Fibroblast of skin of scalp (primary cell): ENCODE measurements at places on chromosomes 4 and X.

GRCh38 chr4:95265814-95266740 is 282.7 kb downstream of the UNC5C start:
- DNase-seq, result no peak

DNA sequence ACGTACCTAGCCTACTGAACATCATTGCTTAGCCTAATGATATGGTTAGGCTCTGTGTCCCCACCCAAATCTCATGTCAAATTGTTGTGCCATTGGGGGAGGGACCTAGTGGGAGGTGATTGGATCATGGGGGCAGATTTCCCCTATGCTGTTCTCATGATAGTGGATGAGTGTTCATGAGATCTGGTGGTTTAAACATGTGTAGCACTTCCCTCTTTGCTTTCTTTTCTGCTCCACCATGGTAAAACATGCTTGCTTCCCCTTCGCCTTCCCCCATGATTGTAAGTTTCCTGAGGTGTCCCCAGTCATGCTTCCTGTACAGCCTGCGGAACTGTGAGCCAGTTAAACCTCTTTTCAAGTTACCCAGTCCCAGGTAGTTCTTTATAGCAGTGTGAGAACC is 102.6 kb downstream of the RAPGEF2 start:
- no peak for DNase-seq

GRCh38 chr4:21469438-21470300 is 478.9 kb downstream of the KCNIP4 start:
- no peak for DNase-seq

DNA sequence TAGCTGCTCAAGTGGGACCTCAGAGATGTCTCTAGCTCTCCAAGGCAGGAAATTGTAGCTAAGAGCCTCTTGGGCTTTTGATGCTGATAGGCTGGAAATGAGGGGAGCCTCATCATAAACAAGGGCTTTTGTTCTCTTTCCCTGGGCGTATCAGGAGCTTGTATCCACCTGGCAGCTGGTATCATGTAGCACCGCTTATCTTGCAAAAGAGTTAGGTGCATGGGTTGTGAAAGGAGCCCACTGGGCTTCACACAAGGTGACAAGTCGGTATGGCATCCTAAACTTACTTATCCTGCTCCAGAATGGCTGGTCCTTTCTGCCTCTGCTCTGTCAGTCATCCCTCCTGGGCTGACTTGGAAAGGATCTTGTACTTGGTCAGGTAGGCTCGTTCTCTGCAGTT is 565.8 kb downstream of the GRXCR1 start:
- DNase-seq, result no peak

DNA sequence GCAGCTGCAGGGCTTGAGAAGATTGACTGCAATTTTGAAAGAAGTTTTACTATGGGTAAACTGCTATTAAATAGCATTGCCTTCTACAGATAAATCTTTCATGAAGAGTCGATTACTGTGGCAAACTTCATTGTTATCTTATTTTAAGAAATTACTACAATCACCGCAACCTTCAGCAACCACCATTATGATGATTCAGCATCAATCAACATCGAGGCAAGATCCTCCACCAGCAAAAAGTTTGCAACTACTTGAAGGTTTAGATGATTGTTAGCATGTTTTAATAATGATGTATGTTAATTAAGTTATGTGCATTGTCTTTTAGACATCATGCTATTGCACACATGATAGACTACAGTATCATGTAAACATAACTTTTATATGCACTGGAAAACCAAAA is 1511.0 kb downstream of the FSTL5 start:
- DNase-seq, result no peak

DNA sequence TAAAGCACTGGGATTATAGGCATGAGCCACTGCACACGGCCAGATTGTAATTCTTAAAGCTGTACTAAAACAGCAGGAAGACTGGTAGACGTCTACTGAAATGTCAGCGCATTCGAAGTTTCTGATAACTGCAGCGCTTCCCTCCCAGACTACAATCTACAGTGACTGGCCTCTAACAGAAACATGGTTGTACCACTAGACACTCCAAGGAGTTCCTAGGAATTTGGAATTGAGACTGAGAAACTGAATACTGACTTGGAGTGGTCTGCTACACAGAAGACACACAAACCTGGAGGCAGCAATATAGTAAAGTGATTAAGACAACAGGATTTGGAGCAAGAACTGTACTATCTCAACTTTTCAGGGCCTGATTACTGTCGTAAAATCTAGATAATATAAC is 937 bp downstream of the HELQ start:
- DNase-seq, result peak; percentile 2

DNA sequence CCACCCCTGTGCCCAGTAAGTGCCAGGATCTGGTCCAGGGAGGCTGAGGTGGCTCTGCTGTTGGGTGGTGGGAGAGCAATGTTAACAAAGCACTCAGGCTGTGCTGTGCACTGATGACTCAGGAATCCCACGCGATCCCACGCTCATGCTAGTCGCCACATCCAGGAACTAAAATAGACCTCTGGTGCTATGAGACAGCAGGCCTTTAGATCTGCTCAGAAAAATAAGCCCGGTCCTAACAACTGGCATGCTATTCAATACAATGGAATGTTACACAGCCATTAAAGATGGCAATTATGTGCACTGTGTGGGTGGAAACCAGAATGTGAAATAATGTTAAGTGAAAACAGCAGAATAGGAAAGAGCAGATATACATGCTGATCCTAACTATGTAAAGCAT is 26.0 kb downstream of the ARL13A start:
- DNase-seq, result peak; percentile 61

- DNase-seq, result no peak
Observed at GRCh38 chr4:28654618-28655017, 1794.0 kb downstream of the STIM2 start.

- DNase-seq, result peak; percentile 85
Observed at GRCh38 chr4:106762666-106763443, 273.3 kb downstream of the DKK2 start.

GRCh38 chr4:106987311-106987710 is 48.8 kb downstream of the DKK2 start:
- no peak for DNase-seq

GRCh38 chr4:38163216-38164006 is 203.2 kb downstream of the PTTG2 start:
- no peak for DNase-seq

- peak; percentile 81 for DNase-seq
Observed at GRCh38 chr4:78784236-78784865, 8.2 kb downstream of the BMP2K start.

GRCh38 chrX:80354966-80355465 is 65.2 kb upstream of the TENT5D start:
- DNase-seq, result no peak

DNA sequence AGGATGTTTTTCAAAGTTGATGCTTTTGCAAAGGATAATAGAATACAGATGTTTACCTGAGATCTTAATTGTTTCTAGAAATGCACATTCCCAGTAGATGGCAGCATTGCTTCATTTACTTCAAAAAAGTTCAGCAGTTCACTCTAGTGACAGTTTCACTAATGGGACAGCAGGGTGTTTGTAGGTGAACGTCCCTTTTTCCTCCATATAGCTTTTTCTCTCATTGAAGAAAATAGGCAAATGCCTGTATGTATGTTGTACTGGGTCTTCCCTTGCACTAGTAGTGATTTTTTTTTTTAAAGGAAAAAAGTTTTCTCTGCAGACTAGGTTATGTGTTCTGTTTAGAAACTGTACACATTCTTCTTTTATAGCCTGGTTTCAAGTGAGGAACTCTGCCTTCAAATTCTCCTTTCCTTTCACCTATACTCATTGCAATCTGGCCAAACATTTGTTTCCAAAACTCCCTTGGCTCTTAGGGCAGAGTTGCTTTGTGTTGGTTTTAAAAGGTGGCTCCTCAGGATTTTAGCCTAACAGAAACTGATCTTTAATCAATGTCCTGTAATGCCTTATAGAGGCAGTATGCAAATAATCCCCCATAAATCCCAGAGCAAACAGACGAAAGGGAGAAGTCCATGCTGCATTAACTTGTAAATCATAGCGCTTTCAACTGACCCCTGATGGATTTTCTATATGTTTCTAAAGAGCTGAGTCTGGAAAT is 86.3 kb downstream of the EGF start:
- peak; percentile 66 for DNase-seq

DNA sequence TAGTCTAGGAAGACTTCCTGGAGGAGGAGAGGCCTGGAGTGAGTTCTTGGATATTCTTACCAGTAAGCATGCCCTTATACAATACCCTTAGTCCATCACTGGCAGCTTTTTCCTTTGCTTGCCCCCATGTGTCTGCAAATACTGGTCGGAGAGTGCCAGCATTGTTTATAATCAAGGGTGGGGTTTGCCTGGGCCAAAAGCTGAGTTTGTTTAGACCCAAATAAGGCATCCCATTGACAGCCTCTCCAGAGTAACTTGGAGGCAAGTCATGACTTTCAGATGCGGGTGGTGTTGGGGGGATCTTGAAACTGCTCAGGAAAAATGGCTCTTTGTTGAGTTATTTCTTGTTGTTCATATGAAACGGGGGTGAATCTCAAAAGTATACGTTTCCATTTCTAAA is 258.4 kb upstream of the TAPT1 start:
- no peak for DNase-seq

- DNase-seq, result no peak
Observed at GRCh38 chrX:34656467-34656841, 631 bp downstream of the TMEM47 start.

DNA sequence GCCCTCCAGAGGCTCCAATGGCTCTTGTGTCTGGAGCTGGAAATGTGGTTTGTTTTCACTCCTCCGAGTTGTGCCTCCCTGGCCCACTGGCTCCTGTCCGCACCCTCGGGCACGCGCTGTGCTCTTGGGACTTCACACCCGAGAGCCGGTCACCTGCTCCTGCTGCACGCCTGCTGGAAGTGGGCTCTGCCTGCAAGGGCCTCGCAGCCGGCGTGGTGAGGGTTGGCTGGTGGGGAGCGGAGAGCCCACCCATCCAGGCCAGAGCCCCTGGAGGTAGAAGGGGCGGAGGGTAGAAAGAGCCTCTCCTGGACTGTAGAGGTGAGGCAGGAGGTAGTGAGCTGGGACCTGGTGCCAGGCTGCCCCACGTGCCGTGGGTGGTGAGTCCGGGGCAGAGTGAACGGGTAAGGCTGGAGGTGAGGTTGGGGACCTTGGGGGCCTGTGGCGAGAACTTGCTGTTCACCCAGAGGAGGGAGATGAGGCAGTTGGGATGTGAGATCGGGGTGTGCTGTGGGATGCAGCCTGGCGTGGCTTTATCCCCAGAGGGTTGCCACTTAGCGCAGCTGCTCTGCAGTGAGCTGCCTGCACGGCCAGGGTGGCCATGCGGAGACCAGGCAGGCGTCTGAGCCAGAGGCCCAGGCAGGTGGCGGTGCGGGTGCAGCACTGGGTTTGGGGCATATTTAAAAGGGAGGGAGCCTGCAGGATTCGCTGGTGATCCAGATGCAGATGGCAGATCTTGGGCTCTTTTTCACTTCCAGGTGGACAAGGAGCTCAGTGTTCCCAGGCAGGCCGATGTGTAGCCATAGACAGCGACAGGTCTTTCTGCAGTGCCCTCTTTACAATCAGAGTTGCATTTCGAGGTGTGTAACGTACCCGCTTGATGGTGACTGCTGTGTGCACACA is 48.8 kb downstream of the PCGF3 start:
- DNase-seq, result no peak

DNA sequence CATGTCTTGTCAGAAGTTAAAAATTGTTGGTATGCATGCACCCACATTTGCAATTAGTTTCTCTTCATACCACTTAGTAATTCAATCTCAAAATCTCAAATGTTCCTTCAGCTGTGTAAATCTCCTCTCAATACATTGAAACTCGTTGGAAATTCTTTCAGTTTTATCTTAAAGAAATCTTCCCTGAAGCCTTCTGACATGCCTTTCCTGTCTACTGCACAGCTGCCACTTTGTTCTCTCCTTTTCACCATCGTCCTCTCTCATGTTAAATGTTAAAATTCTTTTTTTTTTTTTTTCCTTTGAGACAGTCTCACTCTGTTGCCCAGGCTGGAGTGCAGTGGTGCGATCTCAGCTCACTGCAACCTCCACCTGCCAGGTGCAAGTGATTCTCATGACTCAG is 30.9 kb downstream of the MCUB start:
- no peak for DNase-seq

- DNase-seq, result no peak
Observed at GRCh38 chr4:8719421-8719820, 126.9 kb downstream of the CPZ start.

- no peak for DNase-seq
Observed at GRCh38 chrX:11792461-11793421, 34.7 kb downstream of the MSL3 start.

- peak; percentile 58 for DNase-seq
Observed at GRCh38 chr4:114386637-114387233, 211.9 kb upstream of the UGT8 start.

- DNase-seq, result peak; percentile 75
Observed at GRCh38 chrX:12956704-12957534, 18.0 kb upstream of the TMSB4X start.

GRCh38 chrX:42519666-42520231 is 258.2 kb downstream of the PPP1R2C start:
- DNase-seq, result peak; percentile 76

GRCh38 chr4:78864405-78865024 is 74.7 kb downstream of the PAQR3 start:
- DNase-seq, result peak; percentile 80

- DNase-seq, result no peak
Observed at GRCh38 chr4:103199009-103199408, 866 bp upstream of the CENPE start.

DNA sequence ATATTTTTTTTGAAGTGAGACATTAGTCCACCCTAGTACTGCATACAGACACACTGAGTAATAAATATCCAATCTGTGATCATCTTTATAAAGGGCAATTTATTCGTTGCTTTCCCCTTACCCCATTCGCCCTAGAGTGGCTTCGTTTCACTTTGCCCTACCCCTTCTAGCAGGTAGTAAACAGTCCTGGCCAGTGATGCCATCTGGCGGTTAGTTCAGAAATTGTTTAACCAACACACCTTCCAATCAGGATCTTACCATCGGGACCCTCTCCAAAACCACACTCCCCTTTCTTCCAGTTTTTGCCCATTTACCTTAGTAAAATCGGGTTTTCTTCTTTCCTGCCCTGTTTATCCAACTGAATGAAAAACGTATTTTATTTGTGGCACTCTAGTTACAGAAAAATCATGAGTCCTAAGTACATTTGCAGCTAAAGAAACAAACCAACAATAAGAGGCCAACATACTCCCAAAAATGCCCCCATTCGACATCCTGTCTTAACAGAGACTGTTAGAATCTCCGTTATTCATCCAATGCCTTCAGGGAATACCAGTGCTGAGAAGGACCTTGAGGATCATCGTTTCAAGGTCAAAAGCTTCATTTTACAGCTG is 2.2 kb downstream of the PPA2 start:
- DNase-seq, result peak; percentile 75

DNA sequence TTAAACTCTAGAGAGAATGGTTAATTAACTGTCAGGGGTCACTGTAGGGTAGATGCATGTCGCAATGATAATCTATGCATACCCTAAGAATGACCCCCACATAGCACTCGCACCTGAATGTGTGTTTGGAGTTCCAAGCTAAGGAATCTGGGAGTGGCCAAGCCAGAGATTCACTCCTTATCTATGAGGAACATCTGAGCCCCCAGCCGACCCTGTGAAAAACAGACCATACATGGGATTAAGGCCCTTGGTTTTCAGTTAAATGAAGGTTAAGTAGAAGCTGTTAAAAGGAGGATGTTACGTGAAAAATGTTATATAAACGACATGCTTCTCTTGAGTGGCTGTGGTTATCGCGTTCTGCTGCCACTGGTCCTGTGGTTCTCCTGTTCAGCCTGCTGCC is 147.2 kb downstream of the RELL1 start:
- DNase-seq, result no peak

- no peak for DNase-seq
Observed at GRCh38 chrX:129423191-129423590, 100.1 kb downstream of the SMARCA1 start.
